Osteoblast (primary cell): ENCODE measurements at places on chromosomes 16 and 17.

DNA sequence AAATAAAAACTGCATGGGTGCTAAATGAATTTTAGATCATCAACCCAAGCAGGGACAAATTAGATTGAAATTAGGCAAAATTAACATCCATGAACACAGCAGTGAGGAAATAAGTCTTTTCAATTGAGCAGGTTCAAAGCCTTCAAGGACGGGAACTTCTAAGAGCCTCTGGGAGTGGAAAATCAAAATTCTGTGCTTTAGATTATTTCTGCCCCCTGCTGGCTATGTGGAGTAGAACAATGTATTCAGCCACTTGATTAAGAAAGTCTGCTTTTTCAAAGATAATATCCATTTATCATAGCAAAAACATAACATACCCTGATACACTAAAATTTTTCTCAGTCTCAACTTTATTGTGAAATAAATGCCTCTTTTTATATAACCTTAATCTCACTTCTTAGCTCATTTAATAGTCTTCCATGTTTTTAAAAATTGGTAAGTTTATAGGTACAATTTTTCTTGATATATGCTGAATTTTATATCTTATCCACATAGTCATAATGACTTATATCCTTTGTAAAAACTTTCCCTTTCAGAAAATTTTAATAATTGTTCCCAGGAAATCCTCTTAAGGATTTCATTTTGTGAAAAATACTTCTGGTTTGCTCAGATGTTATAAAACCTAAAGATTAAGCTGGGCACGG, 28.1 kb upstream of the NOL11 start:
- H3K4me3 ChIP-seq, result no peak overlapping the region
- no peaks in the 10 kb centered on the region for H3K4me1 ChIP-seq
- peaks cover 2% of the 10 kb centered on the region for H3K36me3 ChIP-seq
- no peaks in the 10 kb centered on the region for H3K27me3 ChIP-seq
- no peak overlapping the region for H3K27ac ChIP-seq
- peak; percentile 84 for DNase-seq

GRCh38 chr16:71467810-71468209, 5.8 kb upstream of the ZNF23 start:
- H3K36me3 ChIP-seq, result no peaks in the 10 kb centered on the region
- no peaks in the 10 kb centered on the region for H3K27me3 ChIP-seq
- H3K27ac ChIP-seq, result no peak overlapping the region
- H3K4me3 ChIP-seq, result no peak overlapping the region
- DNase-seq, result peak; percentile 77

GRCh38 chr16:55021595-55022475, 91.2 kb downstream of the IRX5 start:
- H3K4me1 ChIP-seq, result no peaks in the 10 kb centered on the region
- H3K27me3 ChIP-seq, result peaks cover 14% of the 10 kb centered on the region
- peak overlapping the region; percentile 50 for H3K4me3 ChIP-seq
- H3K36me3 ChIP-seq, result no peaks in the 10 kb centered on the region
- no peak for DNase-seq

DNA sequence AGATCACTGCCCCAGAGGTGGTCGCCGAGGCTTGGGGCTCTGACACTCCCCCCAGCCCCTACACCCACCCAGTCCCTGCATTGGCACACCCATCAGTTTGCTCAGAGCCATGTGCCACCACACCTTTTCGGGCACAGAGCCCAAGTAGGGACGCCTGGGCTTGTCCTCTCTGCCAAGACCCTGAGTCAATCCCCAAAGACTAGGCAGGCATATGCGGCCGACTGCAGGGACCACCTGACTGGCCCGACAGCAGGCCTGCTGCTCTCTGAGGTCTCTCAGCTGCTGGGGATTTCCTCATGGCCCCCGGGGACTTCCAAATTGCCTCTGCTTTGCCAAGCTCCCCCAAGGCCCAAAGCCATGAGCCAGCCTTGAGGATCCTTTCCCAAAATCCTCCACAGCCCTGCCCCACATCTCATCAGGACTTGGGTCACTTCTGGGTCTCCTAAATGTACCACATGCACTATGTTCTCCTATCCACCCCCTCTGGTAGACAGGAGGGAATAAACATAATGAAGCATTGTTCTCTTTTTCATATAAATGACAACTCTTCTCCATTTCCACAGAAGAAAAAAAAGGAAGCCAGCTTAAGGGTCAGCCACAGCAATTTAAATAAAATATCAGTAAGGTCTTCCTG, 30.6 kb downstream of the MYO18A start:
- H3K27ac ChIP-seq, result peak overlapping the region; percentile 52
- peak; percentile 73 for DNase-seq
- H3K36me3 ChIP-seq, result no peaks in the 10 kb centered on the region
- H3K4me1 ChIP-seq, result peaks cover 26% of the 10 kb centered on the region
- peak overlapping the region; percentile 72 for H3K4me3 ChIP-seq

- H3K36me3 ChIP-seq, result no peaks in the 10 kb centered on the region
- H3K4me3 ChIP-seq, result no peak overlapping the region
- H3K27me3 ChIP-seq, result no peaks in the 10 kb centered on the region
Measured at GRCh38 chr17:73932216-73932749, 271.2 kb upstream of the RPL38 start.

DNA sequence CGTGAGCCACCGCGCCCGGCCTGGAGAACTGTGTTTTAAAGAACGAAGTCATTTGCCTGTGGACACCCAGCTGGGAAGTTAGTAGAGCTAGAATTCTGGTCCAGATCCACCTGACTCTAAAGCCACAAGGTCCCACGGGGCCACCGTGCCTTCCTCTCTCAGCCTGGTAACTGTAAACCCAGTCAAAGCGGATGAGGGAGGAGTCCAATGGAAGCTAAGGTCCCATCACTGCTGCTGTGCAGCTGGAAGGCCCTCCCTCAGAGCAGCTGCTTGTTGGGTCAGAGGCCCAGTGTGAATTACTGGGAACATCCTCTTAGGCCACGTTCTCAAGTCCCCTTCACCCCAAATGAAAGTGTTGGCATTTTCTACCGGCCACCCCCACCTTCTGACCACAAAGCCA, 48.8 kb upstream of the CACNG5 start:
- H3K4me3 ChIP-seq, result no peak overlapping the region
- H3K36me3 ChIP-seq, result peaks cover 35% of the 10 kb centered on the region
- H3K27me3 ChIP-seq, result no peaks in the 10 kb centered on the region
- no peak overlapping the region for H3K27ac ChIP-seq

DNA sequence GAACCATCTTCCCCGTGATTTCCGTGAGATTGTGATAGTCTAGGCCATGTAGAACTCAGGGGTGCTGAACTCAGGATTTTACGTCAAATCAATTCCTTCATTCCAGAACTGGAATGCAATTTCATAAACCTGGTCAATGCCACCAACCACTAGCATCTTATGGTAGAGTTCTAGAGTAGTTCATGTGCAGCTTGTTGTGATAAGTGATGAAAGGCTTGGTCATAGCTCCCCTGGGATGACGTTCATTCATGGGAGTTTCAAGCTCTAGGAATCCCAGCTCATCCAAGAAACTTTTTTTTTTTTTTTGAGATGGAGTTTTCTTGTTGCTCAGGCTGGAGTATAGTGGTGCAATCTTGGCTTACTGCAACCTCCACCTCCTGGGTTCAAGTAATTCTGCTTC, 3.7 kb upstream of the DPEP2 start:
- peak; percentile 96 for DNase-seq
- no peak overlapping the region for H3K27ac ChIP-seq
- H3K4me1 ChIP-seq, result peaks cover 7% of the 10 kb centered on the region
- no peak overlapping the region for H3K4me3 ChIP-seq
- no peaks in the 10 kb centered on the region for H3K36me3 ChIP-seq
